IMR-90 (cell line): ENCODE measurements at places on chromosomes 2 and 18.
A peak's percentile ranks its signal among the peaks of the same experiment; 100 is the strongest.

- no peaks in the 10 kb centered on the region for H3K27me3 ChIP-seq
- H3K36me3 ChIP-seq = no peaks in the 10 kb centered on the region
- H3K4me1 ChIP-seq = no peaks in the 10 kb centered on the region
- H3K4me3 ChIP-seq = no peak overlapping the region
- H3K27ac ChIP-seq = no peak overlapping the region
Observed at GRCh38 chr2:15798701-15799431, 141.5 kb upstream of the MYCN start.

DNA sequence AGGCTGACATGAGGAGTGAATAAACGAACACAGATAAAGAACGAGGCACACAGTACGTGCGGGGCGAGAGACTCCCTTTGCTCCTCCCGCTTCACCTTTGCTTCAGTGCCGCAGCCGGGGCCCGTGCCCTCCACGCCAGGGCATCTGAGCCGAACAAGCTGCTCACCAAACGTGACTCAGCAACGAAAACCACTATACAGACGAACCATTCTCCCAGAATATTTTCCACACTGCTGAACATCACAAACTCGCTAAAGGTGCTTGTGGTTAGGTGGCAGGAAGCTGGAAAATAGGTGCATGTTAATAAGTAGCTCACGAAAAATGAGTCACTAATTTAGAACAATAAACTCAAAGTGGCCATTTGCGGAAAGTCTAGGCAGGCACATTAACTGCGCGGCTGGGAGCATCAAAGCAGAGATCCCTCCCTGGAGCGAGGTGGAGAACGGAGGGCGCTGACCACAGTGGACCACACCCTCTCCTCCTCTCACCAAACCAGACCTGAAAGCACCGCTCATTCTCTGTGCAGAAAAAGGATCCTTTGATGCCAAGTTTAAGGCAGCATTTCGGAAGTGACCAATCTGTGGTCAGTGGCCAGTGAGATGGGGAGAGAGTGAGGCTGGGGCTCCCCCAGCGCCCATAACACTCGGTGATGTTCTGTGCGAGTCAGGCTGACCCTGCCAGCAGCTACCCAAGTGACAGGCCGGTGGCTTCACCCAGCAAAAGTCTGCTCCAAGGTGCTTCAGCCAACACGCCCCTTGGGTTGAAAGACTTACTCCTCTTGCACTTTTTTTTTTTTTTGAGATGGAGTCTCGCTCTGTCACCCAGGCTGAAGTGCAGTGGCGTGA, 153.2 kb downstream of the HDAC4 start:
- peaks cover 13% of the 10 kb centered on the region for H3K4me1 ChIP-seq
- H3K4me3 ChIP-seq = no peak overlapping the region
- H3K27ac ChIP-seq = no peak overlapping the region; the same call in 1 of the 2 replicates
- DNase-seq = no peak

DNA sequence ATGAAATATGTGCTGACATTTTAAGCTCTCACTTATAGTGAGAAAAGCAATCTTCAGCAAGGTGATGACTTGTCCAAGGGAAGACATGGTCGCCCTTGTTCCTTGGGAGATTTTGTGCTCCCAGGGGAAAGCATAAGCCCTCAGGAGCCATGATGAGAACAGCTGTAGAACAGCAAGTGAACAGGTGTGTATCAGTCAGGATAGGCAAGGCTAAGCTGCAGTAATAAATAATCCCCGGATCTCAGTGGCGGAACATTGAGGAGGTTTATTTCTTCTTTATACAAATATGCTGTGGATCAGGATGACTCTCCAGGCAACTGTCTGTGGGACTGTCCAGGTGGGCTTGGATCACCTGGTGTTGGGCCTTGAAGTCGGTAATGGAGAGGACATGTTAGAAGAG, 103.1 kb downstream of the MSH2 start:
- DNase-seq = no peak
- no peak overlapping the region for H3K27ac ChIP-seq
- no peaks in the 10 kb centered on the region for H3K36me3 ChIP-seq

DNA sequence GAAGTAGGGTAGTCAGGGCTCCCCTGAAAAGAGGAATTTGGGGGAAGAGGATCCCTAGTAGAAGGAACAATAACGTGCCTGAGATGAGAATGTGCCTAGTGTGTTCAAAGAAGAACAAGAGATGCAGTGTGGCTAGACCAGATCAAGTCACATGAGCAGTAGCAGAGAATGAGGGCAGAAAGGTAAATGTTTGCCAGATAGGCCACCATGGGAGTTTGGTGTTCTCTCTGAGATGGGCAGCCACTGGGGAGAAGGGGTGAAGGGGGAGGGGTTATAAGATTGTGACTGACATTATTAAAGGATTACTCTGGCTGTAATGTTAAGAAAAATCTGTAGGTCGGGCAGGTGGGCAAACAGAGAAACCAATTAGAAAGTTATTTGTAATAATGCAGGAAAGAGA, 166.0 kb downstream of the LCLAT1 start:
- DNase-seq = no peak
- H3K4me1 ChIP-seq = peaks cover 7% of the 10 kb centered on the region
- H3K36me3 ChIP-seq = no peaks in the 10 kb centered on the region
- H3K27me3 ChIP-seq = no peaks in the 10 kb centered on the region

- peaks cover 6% of the 10 kb centered on the region for H3K4me1 ChIP-seq
- DNase-seq = peak; percentile 10
- H3K4me3 ChIP-seq = no peak overlapping the region
- no peak overlapping the region for H3K27ac ChIP-seq
Observed at GRCh38 chr18:35683021-35683420, 101.5 kb downstream of the GALNT1 start.

DNA sequence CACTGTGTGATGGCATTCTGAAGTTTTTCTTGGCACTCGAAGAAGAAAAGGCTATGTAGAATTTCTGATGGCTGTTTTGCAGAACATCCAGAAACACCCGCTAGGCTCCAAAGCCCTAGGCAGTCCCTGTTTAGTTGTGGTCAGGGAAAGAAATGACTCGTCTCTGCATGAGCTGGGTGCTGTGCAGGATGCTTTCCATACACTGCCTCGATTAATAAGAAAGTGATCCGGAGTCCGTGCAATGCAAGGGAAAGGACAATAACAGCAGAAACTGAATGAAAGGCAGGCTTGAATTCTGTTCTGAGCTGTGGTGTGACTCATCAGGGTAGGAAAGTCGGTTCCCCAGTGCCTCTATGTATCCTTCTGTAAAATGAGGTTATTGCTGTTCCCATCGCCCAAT, 18.7 kb downstream of the MAPRE3 start:
- H3K27me3 ChIP-seq = no peaks in the 10 kb centered on the region
- no peak overlapping the region for H3K4me3 ChIP-seq
- peaks cover 4% of the 10 kb centered on the region; the same call in 1 of the 2 replicates for H3K4me1 ChIP-seq
- H3K36me3 ChIP-seq = no peaks in the 10 kb centered on the region

- H3K36me3 ChIP-seq = no peaks in the 10 kb centered on the region
- no peak for DNase-seq
- no peak overlapping the region for H3K27ac ChIP-seq
- no peak overlapping the region for H3K4me3 ChIP-seq
- H3K27me3 ChIP-seq = no peaks in the 10 kb centered on the region
Observed at GRCh38 chr2:5618271-5618670, 73.9 kb upstream of the SOX11 start.

GRCh38 chr2:201126308-201127151, 10.6 kb downstream of the CFLAR start:
- peaks cover 2% of the 10 kb centered on the region; the same call in 1 of the 2 replicates for H3K36me3 ChIP-seq
- peaks cover 33% of the 10 kb centered on the region for H3K4me1 ChIP-seq
- H3K4me3 ChIP-seq = no peak overlapping the region
- H3K27ac ChIP-seq = peak overlapping the region; percentile 86
- DNase-seq = peak; percentile 49

GRCh38 chr2:18402831-18403230, 157.6 kb downstream of the RDH14 start:
- no peaks in the 10 kb centered on the region for H3K4me1 ChIP-seq
- H3K27me3 ChIP-seq = no peaks in the 10 kb centered on the region
- H3K27ac ChIP-seq = no peak overlapping the region

DNA sequence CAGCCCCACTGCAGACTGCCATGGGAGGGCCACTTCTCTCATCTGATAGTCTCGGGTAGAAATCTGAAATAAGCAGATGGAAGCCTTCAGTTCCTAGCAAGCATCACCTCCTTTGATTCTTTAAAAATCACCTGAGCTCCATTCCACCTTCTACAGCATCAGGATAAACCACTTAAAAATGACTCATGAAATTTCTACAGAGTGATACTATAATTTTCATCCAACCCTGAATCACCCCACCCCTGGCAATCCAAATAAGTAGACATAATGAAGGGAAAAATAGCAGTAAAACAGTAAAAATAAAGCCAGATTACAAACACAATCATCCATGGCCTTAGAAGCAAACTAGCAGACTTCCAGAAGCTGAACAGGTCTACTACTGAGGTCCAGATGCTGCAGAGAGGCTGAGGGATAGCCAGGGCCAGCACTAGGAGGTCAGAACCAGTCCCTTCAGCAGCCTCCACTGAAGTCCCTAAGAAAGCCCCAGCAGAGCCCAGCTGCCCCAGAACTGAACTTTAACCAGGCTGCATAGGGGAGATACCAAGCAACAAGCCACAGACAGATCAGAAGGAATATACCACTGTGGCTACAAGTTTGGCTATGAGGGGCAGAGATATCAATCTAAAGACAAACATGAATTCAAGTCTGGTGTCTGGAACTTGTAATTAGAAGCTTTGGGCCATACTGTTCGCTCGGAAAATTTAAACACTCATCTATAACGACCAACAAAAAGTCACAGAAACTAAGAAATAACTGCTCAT, 54.7 kb upstream of the RNU4ATAC start:
- DNase-seq = peak; percentile 25
- H3K4me3 ChIP-seq = no peak overlapping the region
- H3K27me3 ChIP-seq = no peaks in the 10 kb centered on the region
- no peaks in the 10 kb centered on the region for H3K36me3 ChIP-seq

GRCh38 chr2:7915302-7916091, 766.4 kb upstream of the ID2 start:
- peak; percentile 9 for DNase-seq
- H3K27me3 ChIP-seq = no peaks in the 10 kb centered on the region
- no peaks in the 10 kb centered on the region for H3K4me1 ChIP-seq
- no peak overlapping the region for H3K27ac ChIP-seq

DNA sequence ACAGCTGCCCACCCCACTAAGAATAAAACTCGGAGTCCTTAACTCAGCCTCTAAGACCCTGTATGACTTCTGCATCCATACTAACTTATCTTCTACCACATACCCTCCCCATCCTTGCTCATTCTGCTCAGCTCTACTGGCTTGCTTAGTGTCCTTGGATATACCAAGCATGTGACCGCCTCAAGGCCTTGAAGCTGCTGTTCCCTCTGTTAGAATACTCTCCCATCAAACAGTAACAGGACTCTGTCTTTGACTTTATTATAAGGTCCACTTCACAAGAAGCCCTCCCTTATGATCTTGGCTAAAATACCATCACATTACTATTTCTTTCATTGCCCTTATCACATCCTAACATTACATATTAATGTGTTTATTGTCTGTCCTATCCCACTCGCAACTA, 117.3 kb downstream of the DYM start:
- H3K36me3 ChIP-seq = no peaks in the 10 kb centered on the region
- no peak for DNase-seq
- H3K4me3 ChIP-seq = no peak overlapping the region
- 0 out of 2 replicates have a peak, but pooled peaks cover 2% of the 10 kb centered on the region for H3K4me1 ChIP-seq
- H3K27ac ChIP-seq = no peak overlapping the region

DNA sequence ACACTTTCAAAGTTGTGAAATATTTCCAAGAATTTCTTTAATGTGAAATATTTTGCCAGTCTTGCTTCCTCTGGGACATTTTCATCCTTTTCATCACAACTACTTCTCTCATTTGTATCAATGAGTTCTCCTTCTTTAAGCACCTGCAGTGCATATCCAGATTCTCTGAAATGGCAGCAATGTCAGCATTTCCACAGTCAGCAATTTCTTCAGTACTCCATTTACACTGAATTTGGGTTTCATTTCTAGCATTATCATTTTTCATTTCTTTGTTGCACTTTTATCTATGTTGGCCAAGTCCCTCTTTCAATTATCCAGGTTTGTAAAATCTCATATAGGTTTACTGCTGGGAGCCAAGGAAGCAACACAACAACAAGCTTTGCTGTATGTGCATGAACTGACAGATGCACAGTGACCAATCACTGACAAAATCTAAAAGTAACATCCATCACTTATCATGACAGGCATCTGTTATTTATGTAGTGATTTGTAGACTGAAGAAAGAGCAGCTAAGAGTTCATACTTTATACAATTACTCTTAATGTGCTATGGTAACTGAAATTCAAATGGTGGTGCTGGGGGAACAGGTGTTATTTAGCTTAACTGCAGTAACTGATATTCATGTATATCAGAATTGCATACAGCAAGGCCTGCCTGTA, 43.9 kb downstream of the SS18 start:
- no peaks in the 10 kb centered on the region for H3K4me1 ChIP-seq
- peaks cover 10% of the 10 kb centered on the region; the same call in 1 of the 2 replicates for H3K36me3 ChIP-seq
- no peak overlapping the region for H3K27ac ChIP-seq
- no peak overlapping the region for H3K4me3 ChIP-seq
- H3K27me3 ChIP-seq = no peaks in the 10 kb centered on the region
- no peak for DNase-seq

- no peaks in the 10 kb centered on the region for H3K4me1 ChIP-seq
- no peak for DNase-seq
- H3K27ac ChIP-seq = no peak overlapping the region
- H3K4me3 ChIP-seq = no peak overlapping the region
- H3K27me3 ChIP-seq = peaks cover 11% of the 10 kb centered on the region
Observed at GRCh38 chr18:22368021-22368420, 49.7 kb downstream of the CTAGE1 start.

GRCh38 chr18:28269750-28270149, 92.8 kb upstream of the CDH2 start:
- H3K4me1 ChIP-seq = no peaks in the 10 kb centered on the region
- no peak overlapping the region for H3K4me3 ChIP-seq
- DNase-seq = no peak
- H3K27ac ChIP-seq = no peak overlapping the region

GRCh38 chr2:95012881-95013550, 12.5 kb upstream of the MAL start:
- no peak for DNase-seq
- H3K4me3 ChIP-seq = no peak overlapping the region
- H3K36me3 ChIP-seq = no peaks in the 10 kb centered on the region
- no peaks in the 10 kb centered on the region for H3K4me1 ChIP-seq
- peaks cover 35% of the 10 kb centered on the region; the same call in 1 of the 2 replicates for H3K27me3 ChIP-seq
- no peak overlapping the region for H3K27ac ChIP-seq

- H3K4me1 ChIP-seq = peaks cover 7% of the 10 kb centered on the region
- no peak overlapping the region for H3K4me3 ChIP-seq
- no peaks in the 10 kb centered on the region for H3K27me3 ChIP-seq
- H3K36me3 ChIP-seq = no peaks in the 10 kb centered on the region
- H3K27ac ChIP-seq = no peak overlapping the region
Observed at GRCh38 chr18:67770520-67770919, 254.0 kb upstream of the DSEL start.

DNA sequence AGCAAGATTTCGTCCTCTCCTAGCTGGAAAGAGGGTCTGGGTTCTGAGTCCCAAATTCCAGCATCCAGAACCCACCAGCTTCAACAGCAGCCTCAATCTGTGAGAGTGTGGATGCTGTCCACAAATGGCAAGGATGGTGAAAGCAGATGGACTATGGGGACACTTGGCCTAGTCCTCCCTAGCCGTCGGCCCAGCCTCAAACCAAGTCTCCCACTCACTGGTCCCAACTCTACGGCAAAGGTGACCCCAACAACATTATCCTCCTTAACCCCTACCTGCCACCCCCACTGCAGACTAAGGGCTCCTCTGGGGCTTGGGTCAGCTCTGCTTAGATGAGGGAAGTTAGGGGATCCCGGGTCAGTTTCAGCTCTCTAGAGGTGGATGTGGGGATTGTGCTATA, 57.3 kb downstream of the TNS1 start:
- H3K27ac ChIP-seq = no peak overlapping the region
- H3K36me3 ChIP-seq = 0 out of 2 replicates have a peak, but pooled peaks cover 2% of the 10 kb centered on the region
- DNase-seq = no peak

- no peak for DNase-seq
- no peaks in the 10 kb centered on the region; the same call in 1 of the 2 replicates for H3K36me3 ChIP-seq
- H3K27me3 ChIP-seq = no peaks in the 10 kb centered on the region
- H3K27ac ChIP-seq = no peak overlapping the region
- no peaks in the 10 kb centered on the region for H3K4me1 ChIP-seq
Observed at GRCh38 chr2:148202237-148202636, 181.3 kb downstream of the MBD5 start.
